ENCODE measurements at places on chromosomes 13 and 19. TPM values are rescaled to one million over a fixed set of nuclear protein-coding genes. Genes with fewer than 3 reads are reported as not detected.

- DNase-seq = no peak
Observed at GRCh38 chr13:96671073-96671472, 323.2 kb downstream of the OXGR1 start.

DNA sequence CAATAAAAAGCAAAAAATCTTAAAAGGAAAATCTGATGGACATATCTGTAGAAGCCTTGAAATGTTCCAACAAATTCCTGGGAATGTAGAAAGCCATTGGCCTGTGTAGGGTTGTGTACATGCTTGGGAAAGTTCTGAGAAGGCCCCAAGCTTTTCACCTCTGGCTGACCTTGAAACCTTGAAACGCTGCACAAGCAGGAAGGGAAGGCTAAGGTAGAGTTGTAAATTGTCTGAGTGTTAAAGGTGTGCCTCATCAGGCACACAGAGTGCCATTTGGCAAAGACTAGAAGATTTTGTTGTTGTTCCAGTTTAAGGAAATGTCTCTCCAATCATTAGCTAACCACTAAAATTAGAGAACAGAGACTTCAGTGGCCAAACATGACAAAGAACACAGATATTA lies 10.4 kb downstream of the TSKS start:
- no peak for DNase-seq

Gene GPC5
- total RNA-seq = 18.3 TPM

Gene DIAPH3
- 0.54 TPM for total RNA-seq

DNA sequence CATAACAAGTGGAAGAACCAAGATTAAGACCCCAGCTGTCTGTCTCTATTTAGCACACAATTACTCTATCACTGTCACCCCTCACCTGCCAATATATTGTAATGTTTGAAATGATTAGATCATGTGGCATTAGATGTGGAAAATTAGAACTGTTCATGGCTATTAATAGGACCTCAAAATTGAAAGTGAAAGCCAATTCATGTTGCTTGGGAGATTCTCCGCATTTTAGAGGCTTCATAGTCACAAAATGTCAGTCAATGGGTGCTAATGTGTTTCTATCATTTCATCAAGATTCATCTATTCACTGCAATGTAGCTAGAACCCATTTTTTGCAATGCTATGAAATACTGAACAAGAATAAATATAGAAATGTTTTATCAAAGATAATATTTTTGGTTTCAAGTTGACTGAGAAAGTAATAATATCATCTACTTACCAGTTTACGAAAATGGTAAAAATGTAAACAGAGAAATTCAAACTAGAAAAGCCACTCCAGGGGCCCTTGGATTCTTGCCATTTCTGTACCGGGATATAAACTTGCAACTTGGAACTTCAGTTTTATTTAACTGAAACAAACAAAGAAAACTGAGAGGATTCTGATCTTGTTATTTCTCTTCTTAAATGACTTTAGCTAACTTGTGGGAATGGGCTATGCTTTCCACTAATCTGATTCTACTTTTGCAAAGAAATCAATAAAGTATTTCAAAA lies 388.6 kb downstream of the DCT start:
- no peak for DNase-seq

- no peak for DNase-seq
Observed at GRCh38 chr19:35822579-35822978, 9.9 kb upstream of the PRODH2 start.

Gene FREM2
- under 0.01 TPM for total RNA-seq

DNA sequence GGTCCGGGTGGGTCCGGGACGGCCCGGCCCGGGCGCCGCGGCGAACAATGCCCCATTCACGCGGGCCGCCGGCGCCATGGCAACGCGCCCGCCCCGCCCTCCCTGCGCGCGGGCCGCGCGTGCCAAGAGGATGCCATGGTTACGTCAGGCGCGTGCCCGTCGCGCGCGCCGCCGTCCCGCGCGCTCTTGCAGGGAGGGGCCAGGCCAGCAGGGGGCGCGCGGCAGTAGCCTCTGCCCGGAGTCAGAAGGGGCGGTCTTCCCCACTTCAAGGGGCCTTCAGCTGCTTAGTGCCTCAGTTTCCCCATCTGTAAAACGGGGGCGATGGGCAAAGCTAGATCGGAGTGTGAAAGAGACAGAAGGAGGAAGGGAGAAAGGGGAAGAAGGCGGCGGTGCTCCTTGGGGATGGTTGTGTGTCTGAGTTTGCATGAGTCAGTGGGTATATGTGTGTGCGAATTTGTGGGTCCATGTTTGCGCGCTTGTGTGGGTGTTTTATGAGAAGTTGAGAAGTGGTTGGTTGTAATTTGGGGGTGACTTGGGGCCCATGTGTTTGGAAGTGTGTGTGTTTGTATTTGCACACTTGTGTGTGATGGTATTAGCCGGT lies 11.6 kb upstream of the NFIX start:
- peak; percentile 80 for DNase-seq

GRCh38 chr13:99548448-99548847 lies 47.2 kb downstream of the TM9SF2 start:
- DNase-seq = no peak

Gene ZNF836
- total RNA-seq = 5.4 TPM
